ENCODE measurements at places on chromosomes 2 and 18.

- DNase-seq, result no peak
These were observed 1.5 kb downstream of the IL36B start for GRCh38 chr2:113050921-113051895.

DNA sequence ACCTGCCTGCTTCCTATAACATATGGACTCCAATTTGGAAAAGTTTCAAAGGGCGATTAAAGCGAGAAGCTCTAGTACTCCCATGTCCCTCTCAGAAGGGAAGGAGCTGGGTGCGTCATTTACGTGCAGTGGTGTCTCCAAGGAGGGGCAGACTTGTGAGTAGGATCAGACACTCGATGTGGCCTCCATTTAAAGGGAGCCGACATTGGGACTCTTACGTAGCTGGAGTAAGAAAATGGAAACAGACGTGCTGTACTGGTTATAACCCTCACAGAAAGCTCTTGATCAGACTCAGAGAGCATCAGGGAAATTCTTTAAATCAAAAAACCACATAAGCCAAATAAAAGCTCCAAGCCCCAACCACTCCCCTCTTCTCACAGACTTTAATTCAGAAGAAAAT is 198.5 kb downstream of the KLHL29 start:
- DNase-seq, result no peak

DNA sequence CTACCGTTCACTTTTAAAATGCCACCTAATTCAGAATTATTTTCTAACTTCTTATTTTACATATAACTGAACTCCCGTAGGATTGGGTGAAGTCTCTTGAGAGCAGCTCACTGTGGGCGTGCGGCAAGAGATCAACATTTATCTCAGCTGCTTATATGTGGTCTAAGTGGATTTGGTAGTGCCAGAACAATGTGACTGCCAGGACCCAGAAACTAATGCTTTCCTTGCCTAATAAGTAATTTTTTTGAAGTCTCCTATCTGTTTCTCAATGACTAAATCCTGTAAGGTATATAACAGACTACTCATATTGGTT is 11.2 kb upstream of the NFE2L2 start:
- no peak for DNase-seq

DNA sequence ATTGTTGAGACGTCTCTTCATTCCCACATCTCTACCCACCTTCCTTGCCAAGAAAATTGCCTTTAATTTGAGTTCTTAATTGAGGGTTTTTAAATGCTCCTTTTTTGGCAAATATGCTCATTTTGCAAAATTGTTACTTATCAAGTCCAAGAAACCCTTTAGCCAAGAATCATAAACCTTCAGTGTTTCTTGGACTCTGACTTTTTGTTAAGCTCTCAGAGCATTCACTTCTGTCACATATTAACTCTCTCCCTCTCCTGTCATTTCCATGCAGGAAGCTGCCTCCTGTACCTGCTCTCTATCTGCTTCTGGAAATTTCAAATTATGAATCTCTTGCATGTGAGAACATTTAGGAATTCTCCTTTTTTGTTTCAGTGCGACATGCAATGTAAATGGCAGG is 100.0 kb upstream of the PIEZO2 start:
- no peak for DNase-seq

DNA sequence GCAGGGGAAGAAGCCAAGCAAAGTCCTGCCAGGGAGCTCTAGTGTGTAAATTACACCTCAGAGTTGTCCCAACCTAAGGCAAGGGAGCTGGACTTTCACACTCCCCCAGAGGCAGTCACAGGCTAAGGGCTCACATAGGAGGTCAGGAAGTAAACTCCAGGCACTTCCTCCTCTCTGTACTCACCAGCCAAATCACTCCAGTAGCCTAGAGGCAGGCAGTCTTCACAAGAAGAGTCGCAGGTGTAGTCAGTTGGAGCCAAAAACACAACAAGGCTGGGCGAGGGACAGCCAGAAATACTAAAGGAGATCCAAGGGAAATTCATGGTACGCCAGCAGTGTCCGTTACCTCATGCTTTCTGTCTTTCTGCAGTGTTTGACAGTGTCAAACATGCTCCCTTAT is 205.0 kb downstream of the C1D start:
- DNase-seq, result no peak

DNA sequence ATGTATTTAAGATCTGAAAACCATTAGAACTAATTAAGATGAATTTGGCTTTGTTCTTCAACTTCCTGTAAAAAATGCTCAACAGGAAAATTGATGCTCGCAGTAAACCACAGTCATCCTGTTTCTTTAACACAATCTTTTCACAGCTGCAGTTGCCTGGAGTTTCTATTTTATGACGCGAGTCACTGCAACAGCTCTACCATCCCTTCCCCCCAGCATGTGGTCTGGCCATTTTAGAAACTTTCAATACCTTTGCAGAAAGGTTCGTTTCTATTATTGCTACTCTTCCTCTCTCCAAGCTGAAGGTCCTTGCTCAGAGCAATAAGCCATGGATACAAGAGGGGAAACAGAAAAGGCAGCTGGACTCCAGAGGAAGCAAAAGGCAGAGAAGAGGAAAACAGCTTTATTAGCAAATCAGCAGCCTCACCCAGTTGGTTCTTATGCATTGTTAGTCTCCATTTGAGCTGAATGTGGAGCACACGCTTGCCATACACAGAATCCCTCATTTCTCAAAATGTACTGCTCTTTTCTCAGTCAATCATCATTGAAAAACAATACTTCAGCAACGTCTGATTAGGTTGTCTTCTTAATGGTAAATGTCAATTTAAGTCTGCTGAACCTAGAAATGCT is 3.9 kb downstream of the WIPF1 start:
- DNase-seq, result no peak

DNA sequence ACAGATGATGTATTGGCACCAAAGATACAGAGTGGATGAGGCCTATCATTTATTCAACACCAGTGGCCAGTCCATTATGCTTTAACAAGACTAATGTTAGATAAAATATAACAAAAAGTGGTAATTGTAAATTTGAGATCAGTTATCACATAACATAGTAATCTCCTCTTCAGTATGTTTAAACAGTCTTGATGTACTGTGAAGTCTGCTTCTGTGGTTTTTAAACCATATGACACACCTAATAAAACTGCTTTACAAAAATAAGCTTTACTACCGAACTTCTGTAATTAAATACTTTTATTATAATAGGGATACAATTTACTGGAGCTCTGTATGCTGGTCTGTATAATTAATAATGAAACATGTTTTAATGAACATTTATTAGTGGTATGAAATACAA is 2156.1 kb upstream of the CELF4 start:
- no peak for DNase-seq

- DNase-seq, result no peak
These were observed 22.7 kb upstream of the PTPN2 start for GRCh38 chr18:12906773-12907172.

DNA sequence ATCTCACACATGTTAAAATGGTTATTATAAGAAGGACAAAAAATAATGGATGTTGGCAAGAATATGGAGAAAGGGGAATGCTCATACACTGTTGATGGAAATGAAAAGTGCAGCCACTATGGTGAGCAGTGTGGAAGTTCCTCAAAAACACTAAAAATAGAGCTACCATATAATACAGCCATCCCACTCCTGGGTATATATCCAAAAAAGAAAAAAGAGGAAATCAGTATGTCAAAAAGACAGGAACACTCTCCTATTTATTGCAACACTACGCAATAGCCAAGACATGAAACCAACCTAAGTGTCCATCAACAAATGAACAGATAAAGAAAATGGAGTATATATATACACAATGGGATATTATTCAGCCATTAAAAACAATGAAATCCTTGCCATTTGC is 642.6 kb downstream of the RNF144A start:
- DNase-seq, result no peak

DNA sequence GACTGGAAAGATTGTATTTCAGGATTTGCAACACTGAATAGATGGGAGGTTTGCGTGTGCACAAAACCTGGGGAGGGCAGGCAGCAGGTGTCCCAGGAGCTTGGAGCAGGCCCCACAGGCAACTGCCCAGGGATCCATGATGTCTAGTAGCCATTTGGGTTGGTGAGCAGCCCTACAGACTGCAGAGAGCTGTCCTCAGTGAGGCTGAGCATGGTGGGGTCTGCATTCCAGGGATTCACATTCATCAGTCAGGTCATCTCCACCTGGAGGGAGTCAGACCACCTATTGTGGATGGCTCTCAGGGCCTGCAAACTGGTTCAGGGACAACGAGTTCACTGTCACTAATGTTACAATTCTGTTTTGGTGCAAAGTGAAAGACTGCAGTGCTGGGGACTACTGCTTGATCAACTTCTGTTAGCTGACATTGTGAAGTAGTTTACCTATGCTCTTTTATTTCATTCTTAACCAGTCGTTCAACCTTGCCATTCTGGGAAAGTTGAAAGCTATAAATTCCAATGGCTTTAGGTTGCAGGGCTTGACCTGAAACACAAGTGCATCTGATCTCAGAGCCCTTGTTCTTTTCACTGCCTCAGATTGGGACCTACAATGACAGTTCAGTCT is 222.6 kb downstream of the ZNF407 start:
- DNase-seq, result no peak

DNA sequence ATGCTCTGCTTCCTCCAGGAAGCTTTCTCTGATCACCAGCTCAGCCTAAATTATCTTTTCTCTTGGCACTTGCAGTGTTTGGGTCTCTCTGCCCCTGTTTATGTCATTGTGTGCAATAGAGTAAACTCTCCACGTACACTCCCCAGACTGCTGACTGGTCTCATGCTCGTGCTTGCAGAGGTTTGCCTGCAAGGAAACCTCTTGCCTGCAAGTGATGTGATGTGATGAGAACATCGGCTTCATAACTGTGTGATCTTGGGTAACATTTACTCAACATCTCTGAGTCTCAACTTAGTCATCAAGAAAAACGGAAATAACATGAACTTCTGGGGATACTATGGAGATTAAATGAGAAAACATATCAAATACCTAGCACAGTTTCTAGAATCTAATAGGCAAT is 92.3 kb downstream of the BIN1 start:
- DNase-seq, result no peak

DNA sequence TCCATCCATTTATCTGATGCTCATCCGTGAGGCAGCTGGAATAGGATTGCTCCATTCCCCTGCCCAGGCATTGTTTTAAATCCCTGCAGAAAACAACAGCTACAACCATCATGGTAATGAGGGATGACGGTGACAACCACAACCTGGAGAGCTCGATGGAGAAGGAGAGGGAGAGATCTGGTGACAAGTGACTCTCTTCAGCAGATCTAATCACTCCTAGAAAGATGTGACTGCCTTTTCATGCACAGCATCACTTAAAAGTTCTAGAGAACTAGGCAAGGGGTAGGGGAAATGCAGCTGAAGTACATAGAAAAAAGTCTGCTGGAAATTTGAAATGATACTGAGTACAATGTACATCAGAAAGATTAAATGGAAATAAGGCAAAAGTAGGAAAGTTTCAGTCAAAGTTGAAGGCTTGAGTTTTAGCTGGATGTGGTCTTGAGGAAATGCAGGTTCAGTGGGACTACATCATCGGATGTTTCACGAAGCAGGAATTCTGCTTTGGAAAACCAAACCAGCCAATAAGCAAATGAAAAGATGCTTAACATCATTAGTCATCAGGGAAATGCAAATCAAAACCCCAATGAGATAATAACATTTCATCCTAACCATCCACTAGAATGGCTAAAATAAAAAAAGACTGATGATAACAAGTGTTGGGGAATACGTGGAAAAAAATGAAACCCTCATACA is 6.8 kb upstream of the ARHGAP25 start:
- DNase-seq, result no peak

DNA sequence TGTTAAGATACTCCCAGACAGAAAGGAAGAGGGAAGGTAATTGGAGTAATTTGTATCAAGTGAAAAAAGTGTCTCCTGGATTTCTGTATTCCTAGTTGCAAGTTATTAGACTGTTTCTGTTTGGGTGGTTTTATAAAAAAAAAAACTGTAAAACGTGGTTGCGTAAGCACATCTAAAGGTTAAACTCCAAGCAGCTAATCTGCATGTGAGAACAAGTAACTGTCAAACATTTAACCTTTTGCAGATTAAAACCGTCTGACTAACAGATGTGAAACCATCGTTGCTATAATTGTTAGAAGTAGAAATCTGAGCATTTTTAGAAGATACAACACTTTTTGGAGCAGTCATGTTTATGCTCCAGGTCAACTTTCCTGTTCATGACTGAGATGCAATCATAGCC is 72.3 kb downstream of the AFF3 start:
- no peak for DNase-seq

DNA sequence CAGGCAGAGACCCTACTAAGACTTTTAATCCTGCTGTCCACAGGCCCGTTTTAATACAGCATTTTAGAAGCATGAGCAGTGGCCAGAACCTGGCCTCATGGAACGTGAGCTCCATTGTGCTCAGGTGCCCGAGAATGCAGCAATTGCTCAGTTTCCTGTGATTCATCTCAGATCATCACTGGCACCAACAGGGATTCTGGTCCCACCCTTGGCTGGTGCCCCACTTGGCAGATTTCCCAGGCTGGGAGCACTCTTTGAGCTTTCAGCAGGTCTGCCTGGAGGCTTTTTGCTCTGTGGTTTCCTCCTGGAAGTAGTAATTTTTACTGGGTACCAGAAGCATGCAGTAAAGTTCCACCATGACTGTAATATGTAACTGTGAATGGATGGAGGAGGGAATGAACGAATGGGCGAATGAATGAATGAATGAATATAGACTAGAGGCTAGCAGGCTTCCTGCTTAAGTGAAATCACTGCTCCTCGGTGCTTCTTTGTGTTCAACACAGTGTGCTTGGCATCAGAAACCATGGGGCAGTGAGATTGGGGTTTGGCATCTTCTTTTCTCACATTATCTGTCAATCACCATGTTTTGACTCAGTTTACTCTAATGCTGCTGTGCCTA is 312.9 kb downstream of the PRKCE start:
- DNase-seq, result no peak

DNA sequence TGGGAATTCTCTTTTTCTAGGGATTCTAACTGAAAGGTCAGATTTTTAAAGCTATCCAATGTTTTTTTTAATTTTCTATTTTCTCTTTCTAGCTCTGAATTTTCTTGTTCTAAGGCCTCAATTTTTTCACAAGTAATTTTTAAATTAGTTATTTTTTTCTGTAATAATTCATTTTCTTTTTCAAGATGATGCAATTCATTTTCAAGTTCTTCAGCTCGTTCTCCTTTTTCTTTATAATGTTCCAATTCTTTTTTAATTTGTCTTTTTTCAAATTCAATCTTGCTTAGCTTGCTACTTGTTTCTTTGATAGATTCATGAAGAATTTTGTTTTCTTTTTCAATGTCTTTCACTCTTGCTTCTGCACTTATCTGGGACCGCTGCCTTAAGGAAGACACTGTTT is 65.7 kb upstream of the MTIF2 start:
- DNase-seq, result no peak

GRCh38 chr2:96176661-96177060 is 31.4 kb upstream of the DUSP2 start:
- DNase-seq, result no peak

- peak; percentile 53 for DNase-seq
These were observed 7.0 kb downstream of the NCKAP5 start for GRCh38 chr2:133561045-133561852.

DNA sequence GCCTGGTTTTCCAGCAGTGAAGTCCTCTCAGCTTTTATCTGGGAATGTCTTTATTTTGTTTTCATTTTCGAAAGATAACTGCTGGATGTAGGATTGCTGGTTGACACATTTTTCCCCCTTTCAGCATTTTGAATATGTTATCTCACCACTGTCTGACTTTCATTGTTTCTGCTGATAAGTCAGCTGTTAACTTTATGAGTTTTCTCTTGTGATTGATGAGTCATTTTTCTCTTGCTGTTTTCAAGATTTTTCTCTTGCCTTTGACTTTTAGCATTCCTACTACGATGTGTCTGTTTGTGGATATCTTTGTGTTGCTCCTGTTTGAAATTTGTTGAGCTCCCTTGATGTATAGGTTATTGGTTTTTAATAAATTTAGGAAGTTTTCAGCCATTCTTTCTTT is 85.5 kb downstream of the AGPS start:
- DNase-seq, result no peak

GRCh38 chr2:1745171-1746023 is 1.1 kb upstream of the PXDN start:
- no peak for DNase-seq

Data from LNCaP clone FGC (cell line).